Hematopoietic multipotent progenitor cell treated with erythropoietin and hydrocortisone succinate and interleukin-3 and kit ligand, for 8 days (in vitro differentiated cells): ENCODE measurements at places on chromosomes 1 and 21.

GRCh38 chr21:28455253-28455600, 537.5 kb downstream of the LTN1 start:
- DNase-seq = no peak

DNA sequence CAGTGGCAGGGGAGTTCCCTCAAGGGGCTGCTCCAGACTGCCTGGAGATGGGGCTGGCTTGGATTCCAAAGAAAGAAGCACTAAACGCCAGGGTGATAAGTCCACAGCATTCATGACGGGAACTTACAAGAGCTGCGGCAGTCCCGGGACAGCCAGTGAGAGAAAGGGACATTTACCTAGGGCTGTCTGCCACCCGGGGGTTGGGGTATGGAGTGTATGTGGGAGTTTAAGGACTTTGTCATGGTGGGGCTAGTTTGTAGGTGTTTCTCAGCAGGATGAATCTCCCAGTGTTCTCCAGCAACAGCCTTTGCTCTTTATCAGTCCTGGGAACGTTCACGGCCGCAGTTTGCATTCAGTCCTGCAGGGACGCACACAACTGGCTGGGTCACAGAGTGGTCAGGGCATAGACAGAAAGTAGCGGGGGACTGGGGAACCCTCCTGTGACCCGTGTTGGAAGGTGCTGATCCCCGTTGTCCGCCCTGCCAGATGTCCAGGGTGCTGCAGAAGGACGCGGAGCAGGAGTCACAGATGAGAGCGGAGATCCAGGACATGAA, 41.4 kb upstream of the HMGN1 start:
- DNase-seq = no peak

- no peak for DNase-seq
These were observed 12.5 kb downstream of the SMIM12 start for GRCh38 chr1:34847094-34847493.

DNA sequence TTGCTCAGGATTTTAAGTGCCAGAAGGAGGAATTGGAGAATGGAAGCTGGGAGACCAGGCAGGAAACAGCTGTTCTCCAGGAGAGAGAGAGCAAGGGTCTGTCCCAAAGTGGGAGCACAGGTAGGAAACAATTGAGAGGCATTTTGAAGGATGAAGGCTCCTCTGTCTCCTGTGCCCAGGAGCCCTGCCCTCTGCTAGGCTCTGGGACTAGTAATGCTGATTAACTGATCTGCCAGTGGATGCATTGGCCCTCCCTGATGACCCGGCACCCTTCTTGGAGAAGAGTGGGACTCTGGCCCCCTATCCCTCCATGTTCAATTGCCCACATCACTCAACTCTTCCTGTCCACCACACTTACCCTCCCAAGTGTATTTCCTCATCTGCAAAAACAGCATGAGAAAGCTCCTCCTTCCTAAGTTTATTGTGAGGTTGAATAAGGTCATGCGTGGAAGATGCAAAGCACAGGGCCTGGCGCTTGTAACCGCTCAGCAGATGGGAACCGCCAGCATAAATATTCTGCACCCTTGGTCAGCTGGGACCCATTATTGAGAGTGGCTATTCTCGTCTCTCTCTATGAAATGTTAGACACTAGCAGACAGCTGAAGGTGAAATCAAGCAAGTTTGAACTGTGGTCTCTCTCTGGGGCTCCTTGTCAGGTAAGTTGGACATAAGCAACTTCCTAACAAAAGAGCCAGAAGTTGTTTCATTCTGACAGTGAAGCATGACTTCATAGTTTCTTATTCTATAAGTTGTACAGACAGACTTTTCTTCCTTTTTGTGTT, 63.0 kb upstream of the ANGPTL1 start:
- no peak for DNase-seq

- DNase-seq = no peak
These were observed 18.5 kb upstream of the BTG3 start for GRCh38 chr21:17631195-17631594.

DNA sequence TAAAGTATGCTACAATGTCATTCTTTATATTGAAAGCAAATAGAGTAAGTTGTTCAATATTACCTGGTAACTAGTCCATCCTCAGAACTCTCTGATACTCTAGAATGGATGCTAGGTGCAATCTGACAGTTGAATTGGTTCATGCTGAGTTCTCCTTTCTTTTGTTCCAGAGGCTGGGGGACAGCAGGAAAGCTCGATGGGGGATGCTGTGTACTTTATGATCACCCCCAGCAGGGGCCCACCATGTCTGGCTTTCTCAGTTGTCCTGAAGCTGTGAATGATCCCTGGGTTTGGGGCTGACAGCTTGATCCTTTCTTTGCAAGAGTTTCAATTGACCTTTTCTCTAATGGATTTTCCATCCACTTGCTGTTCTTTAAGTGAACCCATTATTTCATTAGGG, 22.5 kb downstream of the FMN2 start:
- DNase-seq = no peak

DNA sequence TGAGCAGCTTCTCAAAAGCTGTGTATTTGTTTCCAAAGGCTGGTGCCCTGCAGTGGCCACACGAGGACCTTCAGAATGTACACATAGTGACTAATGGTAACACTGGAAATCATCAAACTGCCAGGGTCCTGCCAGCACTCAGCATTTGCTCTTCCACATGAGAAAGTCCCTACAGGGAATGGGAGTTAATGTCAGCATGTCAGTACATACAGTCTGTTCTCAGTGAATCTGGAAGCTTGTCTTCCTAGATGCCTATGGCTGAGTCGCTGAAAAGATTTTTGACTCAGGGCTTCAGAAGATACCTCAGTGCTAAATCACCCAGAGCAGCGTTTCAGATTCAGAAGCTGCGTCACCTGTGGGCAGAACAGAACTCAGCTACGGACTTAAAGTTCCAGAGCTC, 108.2 kb downstream of the CDC7 start:
- no peak for DNase-seq

GRCh38 chr1:202624088-202624780, 86.0 kb downstream of the SYT2 start:
- no peak for DNase-seq

GRCh38 chr21:22450507-22450906, 1452.3 kb downstream of the NCAM2 start:
- no peak for DNase-seq

DNA sequence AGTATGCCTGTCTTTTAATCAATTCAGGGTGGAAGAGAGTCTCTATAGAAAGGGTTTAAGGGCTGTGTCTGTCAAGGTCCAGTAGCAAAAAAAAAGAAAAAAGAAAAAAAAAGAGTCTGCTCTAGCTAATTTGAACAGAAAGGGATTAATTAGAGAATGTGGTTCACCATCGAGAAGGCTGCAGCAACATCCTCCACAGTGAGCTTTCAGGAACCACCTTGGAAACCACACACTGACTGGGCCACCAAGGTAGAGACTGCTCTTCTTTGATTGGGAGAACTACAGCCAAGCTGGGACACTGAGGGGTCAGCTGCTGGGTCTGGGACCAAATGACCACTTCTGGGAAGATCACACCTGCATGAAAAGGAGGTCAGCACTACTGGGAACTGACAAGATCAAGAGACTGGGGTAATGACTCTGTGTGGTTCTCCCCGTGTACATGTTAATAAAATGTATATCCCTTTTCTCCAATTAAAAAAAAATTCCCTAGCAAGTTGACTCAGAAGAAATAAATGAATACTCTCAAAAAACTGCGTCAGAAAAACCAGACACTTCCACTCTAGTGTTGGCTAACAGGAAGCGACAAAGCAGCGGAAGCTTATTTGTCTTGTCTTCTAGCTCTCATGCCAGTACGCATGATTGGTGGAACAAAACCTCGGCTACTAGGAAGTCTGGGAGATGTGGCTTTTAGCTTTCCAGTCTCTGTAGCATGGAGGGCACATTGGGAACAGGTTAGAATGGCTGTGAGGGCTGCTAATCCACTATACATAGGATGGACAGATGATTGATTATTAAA, 60.0 kb upstream of the IVNS1ABP start:
- DNase-seq = no peak

GRCh38 chr21:25421321-25422028, 185.8 kb downstream of the MRPL39 start:
- peak; percentile 51 for DNase-seq

GRCh38 chr1:93692983-93693591, 11.4 kb upstream of the BCAR3 start:
- DNase-seq = no peak

GRCh38 chr1:179754041-179754624, 11.0 kb downstream of the FAM163A start:
- no peak for DNase-seq

DNA sequence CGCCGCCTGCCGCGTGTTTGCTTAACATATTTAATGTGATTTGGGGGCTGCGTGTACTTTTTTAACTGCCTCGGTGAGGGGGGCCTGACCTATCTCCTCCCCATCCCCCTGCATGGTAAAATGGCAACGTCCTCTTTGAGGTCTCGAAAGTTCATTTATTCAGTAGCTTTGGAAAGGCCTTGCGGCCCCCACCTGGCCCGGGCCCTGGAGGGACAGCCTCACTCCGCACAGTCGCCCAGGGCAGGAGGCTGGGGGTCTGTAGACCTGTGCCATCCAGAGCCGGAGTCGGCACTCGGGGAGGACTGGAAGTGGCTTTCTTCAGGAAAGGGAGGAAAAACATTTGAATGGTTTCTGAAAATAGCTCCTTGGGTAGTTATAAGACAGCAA, 38.0 kb upstream of the ACTRT2 start:
- no peak for DNase-seq

DNA sequence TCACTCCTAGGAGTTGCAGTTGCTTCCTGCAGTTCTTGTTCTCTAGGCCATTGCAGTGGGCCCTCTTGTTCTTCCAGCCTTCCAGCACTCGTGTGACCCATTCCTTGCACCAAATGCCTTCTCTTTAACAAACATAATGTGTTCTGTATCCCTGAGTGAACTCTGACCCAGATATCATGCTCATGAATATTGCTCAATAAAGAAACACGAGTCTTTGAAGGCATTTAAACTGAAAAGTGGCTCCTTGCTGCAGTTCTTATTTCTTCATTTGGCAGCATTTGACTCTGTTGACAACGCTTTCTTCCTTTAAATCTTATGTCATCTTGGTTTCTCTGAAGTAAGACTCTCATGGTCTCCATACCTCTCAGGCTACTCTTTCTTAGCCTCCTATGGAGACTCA, 100.7 kb upstream of the PDE4B start:
- no peak for DNase-seq

DNA sequence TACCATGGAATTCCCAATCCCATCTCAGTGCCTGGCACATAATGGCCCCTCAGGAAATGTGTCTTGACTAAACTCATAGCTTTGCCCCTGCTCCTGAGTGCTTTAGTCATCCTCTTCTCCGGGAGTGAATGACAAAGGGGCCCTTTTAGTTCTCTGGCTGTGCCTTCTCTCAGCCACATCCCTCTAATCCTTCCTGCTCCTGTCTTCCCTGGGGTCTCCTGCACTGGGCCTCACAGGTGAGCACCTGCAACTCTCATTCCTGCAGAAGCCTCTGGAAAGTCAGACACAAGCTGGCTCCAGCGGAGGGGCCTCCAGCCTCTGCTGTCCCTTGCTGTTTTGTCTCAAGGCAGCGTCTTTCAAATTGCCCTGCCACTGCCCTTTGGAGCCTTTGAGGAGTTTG, 14.0 kb upstream of the ETV3L start:
- DNase-seq = no peak

GRCh38 chr1:180291004-180291403, 60.9 kb downstream of the LHX4 start:
- DNase-seq = peak; percentile 20

GRCh38 chr1:236794585-236795034, 482 bp upstream of the MTR start:
- no peak for DNase-seq

DNA sequence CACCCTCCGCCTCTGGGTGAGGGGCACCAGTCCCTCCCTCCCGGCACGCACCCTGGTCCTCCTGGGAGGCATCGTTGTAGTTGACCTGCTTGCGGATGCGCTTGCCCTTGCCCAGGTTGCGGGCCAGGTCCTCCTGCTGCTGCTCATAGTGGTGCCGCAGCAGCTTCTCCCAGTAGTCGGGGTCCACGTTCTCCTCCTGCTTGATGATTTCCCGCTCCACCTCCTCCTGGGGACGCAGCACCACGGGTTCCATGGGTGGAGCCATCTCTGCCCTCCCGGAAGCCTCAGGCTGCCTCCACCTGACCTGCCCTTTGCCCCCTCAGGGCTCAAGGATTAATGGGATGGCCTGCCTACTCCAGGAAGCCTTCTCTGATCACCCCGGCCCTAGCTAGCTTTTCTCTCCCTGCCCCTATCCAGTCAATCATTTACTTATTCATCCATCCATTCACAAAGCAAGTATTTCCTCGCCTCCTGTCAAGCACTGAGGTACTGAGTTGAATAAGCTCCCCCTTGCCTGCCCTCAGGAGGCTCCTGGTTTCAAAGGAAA, 53.5 kb downstream of the CHD5 start:
- no peak for DNase-seq

GRCh38 chr1:69733061-69733460, 165.3 kb downstream of the LRRC7 start:
- DNase-seq = no peak

DNA sequence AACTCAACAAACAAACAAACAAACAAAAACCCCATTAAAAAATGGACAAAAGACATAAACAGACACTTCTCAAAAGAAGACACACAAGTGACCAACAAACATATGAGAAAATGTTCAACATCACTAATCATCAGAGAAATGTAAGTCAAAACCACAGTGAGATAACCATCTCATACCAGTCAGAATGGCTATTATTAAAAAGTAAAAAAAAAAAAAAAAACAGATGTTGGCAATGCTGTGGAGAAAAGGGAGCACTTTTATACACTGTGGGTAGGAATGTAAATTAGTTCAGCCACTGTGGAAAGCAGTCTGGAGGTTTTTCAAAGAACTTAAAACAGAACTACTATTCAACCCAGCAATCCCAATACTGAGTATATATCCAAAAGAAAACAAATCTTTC, 94.7 kb downstream of the PLPP3 start:
- no peak for DNase-seq

DNA sequence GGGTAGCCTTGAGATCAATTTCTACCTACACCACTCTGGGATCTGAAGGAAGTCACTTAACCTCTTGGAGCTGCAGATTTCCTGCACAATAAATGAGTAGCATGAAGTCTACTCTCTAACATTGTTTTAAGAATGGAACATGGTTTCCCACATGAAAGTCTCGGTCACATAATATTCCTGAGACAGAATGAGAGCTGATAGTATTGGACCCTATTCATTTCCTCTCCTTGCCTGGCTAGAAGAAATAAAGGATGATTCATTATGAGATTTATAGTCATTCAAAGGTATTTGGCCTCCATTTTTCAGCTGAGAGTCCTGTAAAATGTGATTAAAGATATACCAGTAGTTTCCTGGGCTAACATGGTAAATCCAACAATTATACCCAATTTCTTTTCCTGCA, 56.7 kb downstream of the ARHGAP29 start:
- DNase-seq = no peak

DNA sequence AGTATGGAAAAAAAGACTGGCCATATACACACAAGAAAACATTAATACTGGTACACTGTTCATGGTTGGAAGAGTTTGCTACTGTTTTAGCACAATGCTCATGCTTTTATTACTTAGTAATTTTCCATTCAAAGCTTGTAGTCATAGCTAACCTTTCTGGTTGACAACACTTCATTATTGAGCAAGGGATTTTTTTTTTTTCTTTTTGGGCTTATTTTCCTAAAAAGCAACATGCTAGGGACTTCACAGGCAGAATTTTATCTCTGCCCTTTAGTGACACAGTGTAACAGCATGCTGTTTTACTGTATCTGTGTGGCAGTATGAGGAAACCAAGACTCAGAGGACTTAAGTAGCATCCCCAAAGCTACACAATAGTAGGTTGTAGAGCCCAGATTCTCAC, 58.5 kb downstream of the FGGY start:
- no peak for DNase-seq

GRCh38 chr21:41472753-41473548, 35.0 kb downstream of the TMPRSS2 start:
- DNase-seq = no peak
